ENCODE measurements at places on chromosomes 6 and 20. TPM values are rescaled to one million over a fixed set of nuclear protein-coding genes. Genes with fewer than 3 reads are reported as not detected.

- no peak for DNase-seq
Observed at GRCh38 chr20:12014736-12015135, 97.0 kb downstream of the BTBD3 start.

- DNase-seq, result no peak
Observed at GRCh38 chr6:100105138-100105537, 111.1 kb upstream of the MCHR2 start.

DNA sequence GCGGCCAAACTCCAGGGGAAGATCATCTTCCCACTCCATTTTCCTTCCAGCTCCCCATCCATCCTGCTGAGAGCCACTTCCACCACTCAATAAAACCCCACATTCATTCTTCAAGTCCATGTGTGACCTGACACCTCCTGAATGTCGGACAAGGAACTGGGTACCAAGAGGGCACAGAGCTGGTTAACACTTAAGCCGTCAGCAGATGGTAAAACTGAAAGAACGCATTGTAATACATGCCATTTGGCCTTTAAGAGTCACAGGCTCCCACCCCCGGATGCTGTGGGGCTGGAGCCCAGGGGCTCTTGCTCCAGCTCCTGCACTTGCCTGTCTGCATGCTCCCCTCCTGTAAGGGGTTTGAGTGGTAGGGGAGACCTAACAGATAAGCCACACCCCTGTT lies 753.9 kb downstream of the COL12A1 start:
- DNase-seq, result no peak

GRCh38 chr6:15854826-15855710 lies 192.2 kb upstream of the DTNBP1 start:
- DNase-seq, result no peak

DNA sequence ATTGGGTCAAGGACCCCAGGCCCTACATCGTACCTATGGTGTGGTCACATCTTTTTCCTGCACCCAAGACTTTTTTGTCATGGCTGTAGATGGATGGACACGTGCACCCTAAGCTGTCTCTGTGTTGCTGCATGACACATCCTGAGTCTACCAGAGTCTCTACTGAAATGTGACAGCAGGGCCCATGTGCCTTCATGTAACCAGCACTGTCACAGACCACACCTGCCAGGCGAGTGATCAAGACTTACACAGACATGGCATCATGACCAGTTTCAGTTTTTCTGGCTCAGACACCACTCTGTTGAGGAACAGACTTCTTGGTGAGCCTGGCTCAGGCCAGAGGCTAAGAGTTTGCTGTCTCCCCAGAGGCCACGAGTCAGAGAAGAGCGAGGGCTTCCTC lies 7.6 kb downstream of the PRND start:
- DNase-seq, result no peak

- DNase-seq, result no peak
Observed at GRCh38 chr20:34300809-34301586, 2.2 kb downstream of the AHCY start.

- DNase-seq, result no peak
Observed at GRCh38 chr20:48595495-48596333, 232.1 kb downstream of the PREX1 start.

The ARHGAP18 gene
- polyA plus RNA-seq, result 18.1 TPM

DNA sequence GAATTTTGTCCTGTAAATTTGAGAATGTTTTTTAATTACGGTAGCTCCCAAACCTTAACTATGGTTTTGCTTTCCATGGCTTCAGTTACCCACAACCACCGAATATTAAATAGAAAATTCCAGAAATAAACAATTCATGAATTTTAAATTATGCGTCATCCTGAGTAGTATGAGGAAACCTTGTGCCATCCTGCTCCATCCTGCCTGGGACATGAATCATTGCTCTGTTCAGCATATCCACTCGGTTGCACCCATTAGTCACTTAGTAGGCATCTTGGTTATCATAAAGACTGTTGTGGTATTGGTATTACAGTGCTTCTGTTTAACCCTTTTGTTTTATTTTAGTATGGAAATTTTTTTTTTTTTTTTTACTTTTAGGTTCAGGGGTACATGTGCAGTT lies 39.7 kb downstream of the KCNS1 start:
- DNase-seq, result no peak

- DNase-seq, result no peak
Observed at GRCh38 chr6:46940433-46941226, 18.9 kb upstream of the ADGRF5 start.

The RAB32 gene
- 12.0 TPM for polyA plus RNA-seq

DNA sequence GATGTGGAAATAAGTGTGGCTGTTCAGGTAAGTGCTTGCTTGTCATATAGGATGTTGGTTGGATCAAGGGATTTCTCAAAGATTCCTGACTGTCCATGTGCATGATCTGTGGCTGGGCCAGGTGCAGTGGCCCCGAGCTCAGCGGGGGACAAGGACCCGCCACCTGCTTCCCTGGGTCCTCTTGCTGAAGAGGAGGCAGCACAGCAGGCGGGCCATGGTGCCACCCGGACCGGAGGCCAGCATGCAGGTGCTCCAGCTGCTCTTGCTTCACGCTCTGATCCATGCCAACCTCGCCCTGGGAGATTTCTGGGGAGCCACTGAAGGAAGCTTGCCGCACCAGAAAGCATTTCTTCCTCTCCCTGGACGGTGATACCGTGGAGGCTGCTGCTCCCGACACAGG lies 173.8 kb downstream of the HIVEP2 start:
- DNase-seq, result no peak

DNA sequence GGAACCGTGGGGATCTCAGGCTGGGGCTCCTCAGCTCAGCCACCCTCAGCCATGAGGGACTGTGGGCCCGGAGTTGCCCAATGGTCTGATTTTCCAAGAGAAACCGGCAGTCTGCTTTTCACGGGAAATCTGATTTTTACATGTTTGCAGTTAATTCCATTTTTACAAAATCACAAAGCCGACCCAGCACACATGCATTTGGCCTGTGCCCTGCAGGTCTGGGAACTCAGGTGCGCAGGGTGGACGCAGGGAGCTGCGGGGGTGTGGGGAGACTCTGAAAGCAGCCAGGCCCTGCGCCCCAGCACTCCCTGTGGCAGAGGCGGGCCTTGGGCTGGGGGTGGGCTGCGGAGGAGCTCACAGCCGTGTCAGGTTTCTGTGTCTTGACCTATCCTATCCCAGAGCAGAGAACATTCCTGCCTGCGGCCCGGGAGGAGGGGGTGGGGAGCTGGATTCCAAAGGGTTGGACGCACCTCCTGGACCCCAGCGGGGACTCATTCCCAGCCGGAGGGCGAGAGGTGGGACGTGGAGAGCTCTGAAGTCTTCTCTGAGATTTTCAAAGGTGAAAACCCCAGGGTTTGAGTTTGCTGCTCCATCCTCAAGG lies 60.6 kb downstream of the ADNP start:
- DNase-seq, result peak; percentile 27

- DNase-seq, result no peak
Observed at GRCh38 chr6:35015996-35016395, 125.1 kb downstream of the TCP11 start.

DNA sequence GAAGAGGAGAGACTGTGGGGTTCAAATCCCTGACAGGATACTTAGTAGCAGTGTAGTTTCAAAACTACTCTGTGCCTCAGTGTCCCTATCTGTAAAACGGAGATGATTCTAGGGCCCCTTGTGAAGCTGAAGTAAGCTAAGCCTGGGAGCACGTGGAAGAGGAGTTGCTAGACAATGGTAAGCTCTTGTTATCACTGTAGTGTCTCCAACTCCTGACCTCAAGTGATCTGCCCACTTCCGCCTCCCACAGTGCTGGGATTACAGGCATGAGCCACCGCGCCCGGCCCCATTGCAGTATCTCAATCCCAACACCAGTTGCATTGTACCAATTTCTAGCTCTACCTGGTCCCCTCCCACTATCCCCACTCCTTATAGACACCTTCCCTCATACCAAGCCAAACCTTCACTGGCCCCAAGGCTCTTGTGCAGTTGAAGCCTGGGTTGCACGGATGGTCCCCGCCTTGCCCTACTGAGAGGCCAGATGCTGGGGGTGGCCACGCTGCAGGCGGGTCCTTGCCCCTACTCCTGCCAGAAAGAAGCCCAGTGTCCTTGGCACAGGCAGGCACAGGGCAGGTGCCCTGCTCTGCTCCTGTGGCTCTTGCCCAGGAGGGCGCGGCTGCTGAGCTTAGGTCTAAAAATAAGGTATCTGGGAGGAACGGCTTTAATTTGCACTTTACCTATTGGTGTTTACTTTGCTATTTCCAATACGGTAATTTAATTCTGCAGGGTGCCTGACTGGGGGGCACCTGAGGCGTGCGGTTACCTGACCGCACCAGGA lies 118.1 kb downstream of the VEGFA start:
- DNase-seq, result no peak

The MOG gene
- not detected for polyA plus RNA-seq

GRCh38 chr6:53090576-53090975 lies 25.4 kb downstream of the FBXO9 start:
- no peak for DNase-seq

- DNase-seq, result no peak
Observed at GRCh38 chr6:34231566-34232336, 4.9 kb upstream of the HMGA1 start.

The BTN1A1 gene
- polyA plus RNA-seq, result 0.25 TPM

- DNase-seq, result no peak
Observed at GRCh38 chr6:45609141-45609638, 231.5 kb upstream of the SUPT3H start.

The CTCFL gene
- polyA plus RNA-seq, result 0.21 TPM

DNA sequence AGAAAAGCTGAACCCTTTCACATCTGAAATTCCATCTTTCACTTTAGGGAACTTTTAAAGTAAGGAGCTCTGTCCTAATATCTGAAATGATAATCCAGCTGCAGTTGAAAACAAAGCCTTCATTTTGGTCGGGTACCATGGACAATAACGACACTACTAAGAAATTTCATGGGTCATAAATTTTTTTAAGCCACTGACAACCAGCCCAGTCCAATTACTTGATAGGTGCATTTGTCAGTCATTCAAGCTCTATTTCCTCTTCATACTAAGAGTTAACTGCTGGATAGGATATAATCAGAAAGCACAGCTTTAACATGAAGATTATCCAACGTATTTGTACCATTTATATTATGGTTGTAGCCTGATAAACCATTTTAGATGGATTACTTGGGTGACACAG lies 52.5 kb downstream of the MMUT start:
- no peak for DNase-seq

The PCMTD2 gene
- polyA plus RNA-seq, result 70.6 TPM

- peak; percentile 83 for DNase-seq
Observed at GRCh38 chr6:149897015-149897697, 757 bp downstream of the RAET1E start.

- DNase-seq, result no peak
Observed at GRCh38 chr20:21074605-21075336, 31.4 kb downstream of the LINC00237 start.

GRCh38 chr6:98514796-98515195 lies 319.6 kb upstream of the POU3F2 start:
- DNase-seq, result no peak

DNA sequence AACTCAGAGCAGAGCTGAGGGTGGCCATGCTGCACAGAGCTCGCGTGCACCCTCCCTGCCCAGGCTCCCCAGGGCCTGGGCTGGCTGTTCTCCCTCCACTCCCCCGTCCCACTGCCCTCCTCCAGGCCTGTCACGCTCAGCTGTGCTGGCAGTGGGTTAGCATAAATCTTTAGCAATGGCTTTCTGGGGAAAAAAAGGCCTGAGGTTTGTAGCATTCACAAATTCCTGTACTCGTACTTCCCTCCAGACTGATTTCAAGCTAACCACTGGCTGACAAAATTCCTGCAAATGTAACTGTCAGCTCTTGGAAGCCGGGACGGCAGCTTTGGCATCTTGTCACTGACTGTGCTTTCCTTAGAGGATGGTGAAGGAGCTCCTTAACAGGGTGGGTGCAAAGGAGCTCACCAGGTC lies 22.3 kb upstream of the SMOC2 start:
- DNase-seq, result no peak

DNA sequence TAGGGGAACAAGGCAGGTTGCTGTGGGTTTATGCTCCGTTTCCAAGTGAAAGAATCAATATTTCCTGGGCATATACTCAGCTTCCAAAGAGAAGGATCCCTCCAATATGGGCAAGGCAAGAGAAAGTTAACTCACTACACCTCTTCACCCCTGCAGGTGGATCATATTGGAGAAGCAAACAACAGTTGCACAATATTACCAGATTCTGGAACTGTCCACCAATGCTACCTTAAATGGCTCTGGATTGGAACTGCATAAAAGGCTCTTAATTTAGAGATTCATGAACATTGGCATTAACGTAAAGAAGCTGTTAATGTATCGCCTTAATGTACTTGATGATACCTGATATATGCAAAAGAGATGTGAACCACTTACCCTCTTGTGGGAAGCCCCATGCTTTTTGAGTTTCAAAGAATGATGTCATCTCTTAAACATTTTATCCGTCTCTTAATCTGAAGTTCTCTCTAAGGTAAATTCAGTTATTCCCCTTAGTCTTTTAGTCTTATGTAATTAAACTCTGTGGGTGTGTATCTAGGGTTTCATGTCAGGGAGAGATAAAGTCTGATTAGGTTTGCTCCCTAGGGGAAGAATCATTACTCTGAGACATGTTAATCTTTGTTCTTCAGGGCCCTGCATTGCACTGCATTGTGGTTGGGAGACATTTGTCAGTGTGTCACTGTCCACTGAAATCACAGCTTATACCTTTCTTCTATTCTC lies 99.5 kb downstream of the PHACTR1 start:
- DNase-seq, result no peak

DNA sequence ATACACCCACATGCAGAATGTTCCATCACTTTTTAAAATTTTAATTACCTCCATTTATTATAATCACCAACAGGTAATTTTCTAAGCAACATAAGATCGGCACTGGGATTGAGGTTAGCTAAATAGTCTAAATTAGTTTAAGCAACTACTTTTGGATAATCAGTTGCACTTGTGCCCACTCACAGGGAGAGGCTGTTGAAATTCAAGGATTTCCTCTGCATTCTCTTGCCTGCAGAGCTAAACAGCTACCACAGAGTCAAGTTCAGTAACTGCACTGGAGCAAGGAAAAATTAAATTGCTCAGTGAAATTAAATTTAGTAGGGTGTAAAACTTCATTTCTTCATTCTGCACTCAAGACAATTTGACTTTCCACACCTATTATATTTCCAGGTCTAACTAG lies 120.7 kb upstream of the CCDC28A start:
- no peak for DNase-seq

DNA sequence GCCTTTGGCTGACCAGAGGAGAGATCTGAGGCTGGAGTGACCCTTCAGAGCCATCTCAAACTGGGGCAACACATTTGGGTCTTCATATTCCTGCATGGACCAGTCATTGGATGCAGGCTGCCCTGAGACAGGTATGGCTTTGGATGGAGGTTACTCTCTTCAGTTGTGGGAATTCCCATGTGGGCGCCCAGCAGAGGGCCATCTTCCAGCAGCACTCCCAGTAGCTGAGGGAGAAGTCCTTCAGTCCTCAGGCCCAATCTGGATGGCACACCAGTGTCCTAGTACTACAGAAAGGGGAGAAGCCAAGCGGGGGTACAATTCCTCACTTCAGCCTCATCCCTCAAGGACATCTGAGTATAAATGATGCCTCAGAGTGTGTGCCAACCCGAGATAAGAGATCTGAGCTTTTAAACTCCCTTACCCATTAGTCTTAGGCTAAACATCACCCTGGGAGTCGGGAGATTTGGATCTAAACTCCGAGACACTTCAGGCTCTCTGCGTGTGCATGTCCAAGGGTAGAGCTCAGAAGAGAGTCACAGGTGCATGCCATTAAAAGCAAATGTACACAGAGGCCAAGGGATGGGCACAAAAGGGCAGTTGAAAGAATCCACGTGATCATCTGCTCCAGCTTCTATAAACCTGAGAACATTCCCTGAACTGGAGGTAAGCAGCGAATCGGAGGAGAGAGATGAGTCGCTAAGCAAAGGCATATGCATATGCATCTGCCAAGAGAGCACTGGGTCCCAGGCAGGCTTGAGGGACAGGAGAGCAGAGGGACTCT lies 204.6 kb downstream of the CD83 start:
- DNase-seq, result no peak

Data from hindlimb muscle (tissue), 1 donor.